SJSA1 (cell line): ENCODE measurements at places on chromosomes 6 and 20. TPM values are rescaled to one million over a fixed set of nuclear protein-coding genes. Genes with fewer than 3 reads are reported as not detected.

DNA sequence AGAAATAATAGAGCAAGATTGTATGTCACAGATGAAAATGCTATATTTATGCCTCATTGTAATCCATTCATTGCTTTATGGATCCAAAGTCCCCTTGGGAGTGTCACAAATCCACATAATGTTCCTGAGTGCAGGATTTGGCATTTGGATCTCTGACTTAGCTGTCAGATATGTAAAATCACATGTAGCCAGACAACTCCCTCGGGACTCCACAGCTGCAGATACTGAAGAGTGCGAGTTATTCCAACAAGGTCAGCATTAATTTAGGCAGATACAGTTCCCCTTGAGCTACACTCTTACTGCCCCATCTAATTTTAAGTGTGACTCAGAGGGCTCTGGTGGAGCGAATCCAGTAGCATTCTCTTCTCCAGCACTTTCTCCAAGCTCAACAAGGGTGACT is 433.2 kb downstream of the CD83 start:
- DNase-seq, result no peak

The REPS1 gene
- total RNA-seq, result 26.2 and 27.1 TPM in 2 replicates

- DNase-seq, result no peak
Observed at GRCh38 chr20:18588574-18588933, 700 bp downstream of the DTD1 start.

The TNFAIP3 gene
- total RNA-seq, result 7.8 and 12.2 TPM in 2 replicates

The TMEM170B gene
- under 0.01 TPM in 1 of 2 replicates, not detected in the other for total RNA-seq

GRCh38 chr20:1165941-1166340 is 18.8 kb downstream of the TMEM74B start:
- no peak for DNase-seq

The GZF1 gene
- 19.4 and 22.0 TPM in 2 replicates for total RNA-seq

DNA sequence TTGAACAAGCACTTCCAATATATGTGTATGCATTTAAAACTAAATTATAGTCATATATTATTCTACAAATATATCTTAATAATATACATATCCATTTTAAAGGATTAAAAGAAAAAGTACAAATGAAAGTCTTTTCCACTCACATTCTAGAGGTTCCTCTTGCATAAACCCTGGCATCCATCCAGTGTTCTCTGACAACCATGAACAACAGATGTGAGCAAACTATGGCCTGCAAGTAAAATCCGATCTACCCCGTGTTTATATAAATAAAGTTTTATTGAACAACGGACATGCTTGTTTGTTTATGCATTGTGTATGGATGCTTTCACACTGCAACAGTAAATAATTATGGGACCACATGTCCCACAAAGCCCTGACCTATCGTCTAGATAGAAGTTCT is 1122.3 kb downstream of the EPHA7 start:
- no peak for DNase-seq

- peak; percentile 82 for DNase-seq
Observed at GRCh38 chr6:138465007-138465645, 34.2 kb downstream of the NHSL1 start.

The OOEP gene
- total RNA-seq, result not detected in 2 replicates

DNA sequence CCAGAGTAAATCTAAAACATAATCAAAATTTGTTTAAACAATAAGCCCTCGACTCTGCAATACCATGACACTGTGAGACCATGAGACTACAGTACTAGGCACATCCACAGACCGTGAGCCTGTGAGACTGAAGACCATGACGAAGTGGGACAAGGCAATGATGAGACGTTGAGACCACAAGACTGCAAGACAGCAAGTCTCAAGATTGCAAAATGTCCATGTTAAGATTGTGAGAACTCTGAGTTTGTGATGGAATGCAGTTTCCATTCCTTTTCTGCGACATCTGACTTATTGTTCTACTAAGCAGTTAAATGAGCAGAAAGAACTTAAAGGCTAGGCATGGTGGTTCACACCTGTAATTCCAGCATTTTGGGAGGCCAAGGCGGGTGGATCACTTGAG is 102.1 kb upstream of the PHACTR1 start:
- no peak for DNase-seq

DNA sequence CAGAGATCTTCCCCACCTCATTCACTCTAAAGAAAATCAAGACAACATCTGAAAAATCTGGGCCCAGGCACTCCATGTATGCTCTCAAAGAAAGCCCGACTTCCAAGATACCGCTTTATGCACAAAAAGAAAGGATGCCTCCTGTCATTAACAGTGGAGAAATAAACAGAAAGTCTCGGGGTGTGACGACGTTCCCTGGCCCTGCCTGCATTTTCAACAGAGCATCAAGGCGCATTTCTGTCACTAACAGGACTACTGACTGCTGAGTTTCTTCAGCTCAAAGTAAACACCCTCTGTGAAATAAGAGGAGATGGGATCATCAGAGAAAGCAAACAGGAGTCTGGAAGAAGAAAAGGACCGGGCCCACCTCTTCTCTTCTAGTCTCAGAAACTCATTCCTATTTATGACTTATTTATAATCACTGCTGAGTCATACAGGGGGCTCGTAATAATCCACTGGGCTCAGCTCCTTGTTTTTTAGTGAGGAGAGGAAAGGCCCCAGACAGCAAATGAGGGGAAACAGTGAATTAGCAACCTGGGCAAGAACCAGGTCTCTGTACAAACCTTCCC is 99.7 kb downstream of the ZMYND8 start:
- DNase-seq, result peak; percentile 75

DNA sequence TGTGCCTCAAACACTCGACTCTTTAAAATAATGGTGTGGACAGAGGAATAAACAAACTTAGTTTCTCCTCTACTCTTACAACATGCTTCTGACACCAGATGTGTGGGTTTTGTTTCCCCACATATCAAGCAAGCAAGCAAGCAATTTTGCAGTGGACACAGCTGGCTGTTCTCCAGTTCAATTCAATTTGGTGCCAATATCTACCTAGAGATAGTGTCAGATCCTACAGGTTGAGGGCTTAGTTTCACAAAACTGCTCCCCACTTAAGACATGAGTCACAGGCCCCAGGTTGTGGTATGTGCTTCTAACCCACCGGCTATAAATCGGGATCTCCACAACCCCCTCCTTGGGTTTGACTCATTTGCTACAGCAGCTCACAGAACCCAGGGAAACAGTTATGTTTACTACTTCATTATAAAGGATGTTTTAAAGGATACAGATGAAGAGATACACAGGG is 131.4 kb upstream of the TRAF3IP2 start:
- DNase-seq, result peak; percentile 72

DNA sequence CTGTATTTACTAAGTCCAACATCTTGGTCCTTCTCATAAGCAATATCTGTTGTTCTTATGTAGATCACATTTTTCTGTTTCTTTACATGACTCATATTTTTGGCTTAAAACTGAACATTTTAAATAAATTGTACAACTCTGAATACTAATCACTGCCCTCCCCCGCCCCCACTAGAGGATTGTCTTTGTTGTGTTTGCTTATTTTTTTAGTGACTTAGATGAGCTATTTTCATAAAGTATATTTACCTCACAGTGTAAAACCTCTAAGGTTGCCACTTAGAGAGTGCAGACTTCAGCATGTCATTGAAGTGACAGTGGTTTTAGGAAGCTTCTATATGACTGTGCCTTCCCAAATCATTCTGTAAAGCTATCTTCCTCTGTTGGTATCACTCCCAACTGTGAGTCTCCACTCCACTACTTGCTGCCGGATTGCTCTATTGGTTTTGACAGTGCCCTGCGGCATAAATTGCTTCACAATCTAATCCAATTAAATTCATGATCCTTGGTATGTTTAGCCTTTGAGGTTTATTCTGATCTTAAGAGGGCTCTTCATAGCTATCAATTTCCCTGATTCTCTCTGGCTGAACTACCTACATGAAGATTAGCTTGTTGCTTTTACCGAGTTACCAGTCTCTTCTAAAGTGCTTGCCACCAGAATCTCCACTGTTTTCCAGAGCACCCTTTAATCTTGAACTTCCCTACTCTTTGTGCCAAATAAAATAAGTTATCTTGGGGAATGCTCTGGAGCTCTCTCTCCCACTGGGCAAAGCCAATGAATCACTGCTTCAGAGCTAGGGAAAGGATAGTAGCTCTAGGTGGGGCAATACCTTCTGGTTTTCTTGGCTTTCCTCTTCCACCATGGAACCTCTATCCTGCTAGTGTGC is 33.0 kb downstream of the SPTLC3 start:
- no peak for DNase-seq

The MUC21 gene
- total RNA-seq, result not detected in 2 replicates

The SLC32A1 gene
- total RNA-seq, result not detected in 2 replicates

DNA sequence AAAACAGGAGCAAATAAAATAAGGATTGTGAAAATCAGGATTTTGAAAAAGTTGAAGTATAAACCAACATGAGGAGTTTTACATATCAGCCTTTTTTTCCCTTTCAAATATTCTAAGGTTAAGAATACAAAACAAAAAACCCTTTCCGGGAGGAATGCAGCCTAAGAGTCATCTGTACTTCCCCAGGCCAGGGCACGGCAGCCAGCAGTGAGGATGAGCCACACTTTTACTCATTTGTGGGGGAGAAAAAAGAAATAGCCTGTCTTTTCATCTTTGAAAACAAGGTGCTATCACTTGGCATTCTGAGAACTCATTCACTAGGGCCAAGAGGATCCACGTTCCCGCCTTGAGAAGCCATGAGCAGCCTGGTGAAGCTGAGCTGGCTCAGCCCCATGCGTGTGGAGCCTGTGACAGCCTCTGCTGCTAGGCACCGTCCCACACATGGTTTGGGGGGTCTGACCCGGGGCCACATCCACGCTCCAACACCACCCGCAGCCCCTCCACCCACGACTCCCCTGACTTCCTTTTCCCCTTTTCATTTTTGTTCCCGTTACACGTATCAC is 11.2 kb downstream of the SLC22A1 start:
- no peak for DNase-seq

The CCND3 gene
- 75.1 and 102 TPM in 2 replicates for total RNA-seq

- no peak for DNase-seq
Observed at GRCh38 chr20:46690219-46691106, 1.2 kb upstream of the TP53RK start.

The RAD21L1 gene
- 0.19 and 0.29 TPM in 2 replicates for total RNA-seq
